ENCODE measurements at places on chromosomes 12 and 14.

GRCh38 chr12:111024205-111024801 is 103.9 kb upstream of the MYL2 start:
- DNase-seq, result no peak

DNA sequence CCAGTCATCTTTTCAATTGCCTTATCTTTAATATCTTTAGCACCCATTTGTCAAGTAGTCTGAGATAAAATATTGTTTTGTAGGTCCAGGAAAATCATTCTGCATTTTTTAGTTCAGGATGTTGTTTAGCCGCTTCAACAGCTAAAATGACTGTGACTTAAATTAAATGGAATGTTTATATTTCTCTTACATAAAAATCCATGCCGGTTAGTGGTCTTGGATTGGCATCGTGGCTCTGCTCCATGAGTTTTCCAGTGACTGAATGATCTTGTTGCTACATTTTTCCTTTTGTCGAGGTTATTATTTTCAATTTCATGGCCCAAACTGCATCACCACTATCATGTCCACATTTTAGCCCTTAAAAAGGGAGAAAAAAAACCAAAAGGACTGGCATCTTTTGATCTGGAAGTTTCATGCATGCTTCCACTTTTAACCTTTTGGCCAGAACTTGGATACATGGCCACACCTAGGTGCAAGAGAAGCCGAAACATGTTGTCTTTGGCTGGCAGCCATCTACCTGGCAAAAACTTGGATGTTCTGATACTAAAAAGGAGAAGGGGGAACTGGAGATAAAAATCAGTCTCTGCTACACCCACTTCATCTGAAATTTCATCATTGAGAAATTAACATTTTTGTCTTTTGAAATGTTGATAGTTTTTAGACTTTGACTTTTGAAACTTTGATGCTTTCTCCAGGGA is 142.4 kb downstream of the OTOGL start:
- no peak for DNase-seq

DNA sequence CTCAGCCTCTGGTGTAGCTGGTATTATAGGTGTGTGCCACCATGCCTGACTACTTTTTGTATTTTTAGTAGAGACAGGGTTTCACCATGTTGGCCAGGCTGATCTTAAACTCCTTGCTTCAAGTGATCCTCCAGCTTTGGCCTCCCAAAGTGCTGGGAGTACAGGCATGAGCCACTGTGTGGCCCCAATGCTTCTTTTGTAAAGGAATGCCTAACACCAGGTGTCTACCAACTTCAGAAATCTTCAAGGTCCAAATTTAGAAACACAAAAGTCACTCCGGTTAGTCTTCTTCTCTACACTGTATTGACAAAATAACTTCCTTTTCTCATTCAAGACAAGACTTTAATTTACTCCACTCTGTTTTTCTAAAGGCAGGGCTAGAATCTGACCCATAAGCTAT is 188.7 kb downstream of the PRKD1 start:
- DNase-seq, result no peak

DNA sequence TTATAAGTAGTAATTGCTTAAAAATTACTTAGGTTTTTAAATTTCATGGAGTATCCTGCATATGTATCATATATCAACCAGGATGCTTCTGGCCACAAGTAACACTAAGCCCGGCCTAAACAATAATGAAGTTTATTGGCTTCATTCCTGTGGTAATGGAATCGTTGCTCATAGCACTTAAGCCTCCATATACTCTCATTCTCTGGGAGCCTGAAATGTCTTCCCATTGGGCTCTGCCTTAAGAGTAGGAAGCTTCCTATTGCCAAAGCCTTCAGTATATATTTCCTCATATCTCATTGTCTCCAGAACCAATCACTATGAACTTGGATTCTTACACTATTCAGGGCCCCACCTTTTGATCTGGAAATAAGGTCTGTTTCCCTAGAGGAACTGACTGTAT is 83.8 kb upstream of the DNM1L start:
- DNase-seq, result no peak

GRCh38 chr14:105012171-105012985 is 8.5 kb downstream of the CDCA4 start:
- DNase-seq, result no peak

- peak; percentile 29 for DNase-seq
Measured at GRCh38 chr12:62438098-62438692, 28.4 kb upstream of the MON2 start.

- no peak for DNase-seq
Measured at GRCh38 chr14:71248194-71248593, 340.9 kb downstream of the PCNX1 start.

- no peak for DNase-seq
Measured at GRCh38 chr14:64190974-64191502, 103.1 kb downstream of the ESR2 start.

- DNase-seq, result peak; percentile 91
Measured at GRCh38 chr12:29317556-29318363, 63.2 kb downstream of the ERGIC2 start.

DNA sequence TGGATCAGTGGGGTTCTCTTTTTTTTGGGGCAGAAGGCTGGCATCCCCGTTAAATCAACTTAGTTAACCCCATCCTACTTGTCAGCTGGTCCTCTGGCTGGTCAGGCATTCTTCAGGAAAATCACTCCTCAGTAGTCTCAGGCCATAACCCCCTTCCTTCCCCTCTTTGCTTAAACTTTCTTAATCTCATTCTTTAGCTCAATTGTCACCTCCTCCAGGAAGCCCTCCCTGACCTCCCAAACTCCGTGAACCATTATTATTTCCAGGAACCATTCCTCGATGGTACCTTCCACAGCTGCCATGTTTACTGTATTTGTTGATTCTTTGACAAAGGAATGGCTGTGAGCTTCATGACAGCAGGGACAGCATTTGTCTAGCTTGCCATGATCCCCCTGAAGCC is 72.5 kb upstream of the FBXO21 start:
- DNase-seq, result no peak

DNA sequence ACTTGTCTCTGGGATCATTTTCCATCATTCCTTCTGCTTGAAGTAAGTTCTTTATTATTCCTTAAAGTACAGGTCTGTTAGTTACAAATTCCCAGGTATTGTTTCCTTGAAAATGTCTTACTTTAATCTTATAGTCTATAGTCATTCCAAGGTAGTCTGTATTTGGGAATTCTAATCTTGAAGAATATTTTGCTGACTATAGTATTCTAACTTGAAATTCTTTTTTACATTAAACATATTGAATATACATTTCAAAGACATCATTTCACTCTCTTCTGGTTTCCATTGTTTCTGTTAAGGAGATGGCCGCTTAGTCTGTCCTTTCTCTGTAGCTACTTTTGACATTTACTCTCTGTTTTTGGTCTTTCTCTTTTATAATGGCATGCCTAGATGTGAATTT is 399.8 kb downstream of the TMEM117 start:
- DNase-seq, result no peak

DNA sequence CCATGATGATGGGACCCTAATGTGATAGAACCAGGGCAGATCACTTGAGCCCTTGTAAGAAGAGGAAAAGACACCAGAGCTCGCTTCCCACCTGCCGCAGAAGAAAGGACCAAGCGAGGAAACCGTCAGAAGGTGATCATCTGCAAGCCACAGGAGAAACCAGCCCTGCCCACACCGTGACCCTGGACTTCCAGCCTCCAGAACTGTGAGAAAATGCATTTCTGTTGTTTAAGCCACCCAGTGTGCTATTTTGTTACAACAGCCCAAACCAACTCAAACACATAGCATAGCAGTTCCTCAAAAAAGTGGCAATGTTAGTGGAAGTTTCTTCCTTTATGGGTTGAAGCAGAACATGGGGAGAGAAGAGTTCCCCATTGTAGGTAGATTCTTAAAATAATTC is 107.9 kb upstream of the BCL2L14 start:
- no peak for DNase-seq

- DNase-seq, result no peak
Measured at GRCh38 chr14:69982220-69982839, 103.1 kb downstream of the SMOC1 start.

GRCh38 chr14:68281497-68281896 is 461.9 kb downstream of the RAD51B start:
- DNase-seq, result no peak

DNA sequence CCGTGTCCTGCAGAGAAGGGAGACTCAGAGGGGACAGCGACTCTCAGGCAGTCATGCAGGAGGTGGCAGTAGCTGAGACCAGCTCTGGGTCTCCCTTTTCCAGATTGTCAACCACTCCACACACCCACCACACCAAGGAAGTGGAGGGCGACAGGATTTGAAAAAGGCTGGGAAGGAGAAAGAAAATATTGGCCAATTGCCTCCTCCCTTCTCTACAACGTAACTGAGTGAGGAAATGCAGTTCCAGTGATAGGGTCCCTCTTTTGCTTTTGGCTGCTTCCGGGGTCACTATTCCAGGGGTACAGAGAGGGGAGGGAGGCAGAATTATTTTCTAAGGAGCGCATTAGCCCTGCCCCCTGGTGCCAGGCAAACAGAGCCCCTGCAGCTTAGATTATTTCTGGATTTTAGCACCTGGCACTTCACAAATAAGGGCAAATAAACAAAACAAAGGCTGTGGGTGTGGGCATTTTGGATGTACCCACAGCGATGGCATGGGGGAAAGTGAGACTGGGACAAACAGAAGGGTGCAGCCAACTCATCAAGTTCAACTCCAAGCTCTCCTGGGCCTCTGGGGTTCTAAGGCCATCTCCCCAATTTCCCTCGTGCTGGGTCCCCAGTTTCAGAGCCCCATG is 20.4 kb downstream of the ASB2 start:
- no peak for DNase-seq

- no peak for DNase-seq
Measured at GRCh38 chr12:5807090-5807414, 138.0 kb downstream of the ANO2 start.

DNA sequence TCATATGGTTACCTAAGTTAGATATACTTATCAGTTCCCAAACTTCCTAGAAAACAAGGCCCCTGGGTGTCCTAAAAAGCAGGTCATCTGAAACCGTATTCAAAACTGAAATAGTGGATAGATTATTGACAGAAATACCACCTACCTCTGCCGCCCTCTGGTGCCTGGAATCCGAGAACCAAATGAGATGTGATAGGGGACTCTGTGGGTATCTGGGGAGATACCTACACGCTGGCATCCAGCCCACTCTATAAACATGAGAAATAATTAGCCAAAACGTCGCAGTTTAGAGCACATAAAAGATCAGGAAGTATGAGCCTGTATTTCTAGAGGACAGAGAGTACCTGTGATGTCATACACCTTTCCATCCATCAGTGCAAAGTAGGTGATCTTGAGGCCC is 4.4 kb downstream of the ORMDL2 start:
- no peak for DNase-seq

GRCh38 chr14:23512156-23512555 is 39.4 kb downstream of the ZFHX2 start:
- peak; percentile 1 for DNase-seq

DNA sequence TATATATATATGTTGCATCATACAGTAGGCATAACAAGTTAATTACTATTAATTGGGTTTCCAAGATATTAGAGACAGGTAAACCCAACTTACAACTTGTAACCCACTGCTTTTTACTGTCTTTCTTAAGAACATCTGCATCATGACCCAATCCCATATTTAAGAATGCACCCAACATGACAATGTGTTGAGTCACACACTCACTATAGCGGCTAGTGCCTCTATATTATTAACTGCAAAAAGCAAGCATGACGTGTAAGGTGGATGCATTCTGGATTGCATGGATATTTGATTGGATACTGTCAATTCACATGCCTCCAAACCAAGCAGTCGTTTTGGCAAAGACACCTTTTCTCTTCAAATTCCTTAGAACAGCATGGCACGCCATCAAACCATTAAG is 68.2 kb downstream of the KSR2 start:
- DNase-seq, result no peak

GRCh38 chr12:101019667-101020066 is 190.4 kb downstream of the SLC5A8 start:
- DNase-seq, result no peak

DNA sequence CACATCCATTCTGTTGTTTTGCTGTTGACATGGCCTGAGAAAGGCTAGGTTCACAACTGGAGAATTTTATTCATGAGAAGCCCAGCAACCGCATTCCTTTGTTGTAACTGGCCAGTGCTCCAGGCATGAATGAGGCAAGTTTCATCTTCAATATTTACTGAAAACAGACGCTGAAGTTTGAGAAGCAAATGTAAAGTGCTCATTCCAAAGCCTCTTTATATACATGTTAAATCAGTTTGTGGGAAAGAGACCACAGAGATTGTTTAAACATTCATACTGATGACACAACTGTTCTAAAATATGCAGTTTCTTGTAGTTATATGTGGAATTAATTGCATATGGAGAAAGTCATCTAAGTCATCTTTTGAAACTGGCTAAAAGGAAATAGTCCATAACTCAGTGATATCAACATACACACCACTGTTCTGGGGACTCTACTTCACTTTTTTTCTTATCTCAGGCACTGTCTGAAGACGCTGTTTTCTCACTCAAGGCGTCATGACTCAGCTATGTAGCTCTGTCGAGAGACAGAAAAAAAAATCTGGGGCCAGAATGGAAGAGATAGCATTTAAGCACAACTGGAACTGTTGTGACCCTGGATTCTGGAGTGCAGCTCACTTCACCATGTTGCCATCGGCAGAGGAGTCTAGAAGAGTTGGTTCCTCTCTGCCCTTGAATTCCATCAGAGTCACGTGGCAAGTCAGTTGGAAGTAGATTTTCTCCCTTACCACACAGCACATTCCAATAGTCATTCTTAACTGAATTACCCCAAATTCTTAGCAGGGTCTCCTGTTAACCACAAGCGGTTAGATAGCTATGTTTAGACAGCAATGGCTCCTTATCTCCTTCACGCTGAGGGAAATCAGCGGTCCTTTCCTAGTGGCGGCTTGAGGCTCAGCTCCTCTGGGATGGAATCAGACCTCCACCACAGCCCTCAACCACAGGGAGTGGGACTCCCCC is 258.4 kb upstream of the HMGA2 start:
- DNase-seq, result no peak

- no peak for DNase-seq
Measured at GRCh38 chr14:57492859-57493258, 798 bp downstream of the CCDC198 start.

DNA sequence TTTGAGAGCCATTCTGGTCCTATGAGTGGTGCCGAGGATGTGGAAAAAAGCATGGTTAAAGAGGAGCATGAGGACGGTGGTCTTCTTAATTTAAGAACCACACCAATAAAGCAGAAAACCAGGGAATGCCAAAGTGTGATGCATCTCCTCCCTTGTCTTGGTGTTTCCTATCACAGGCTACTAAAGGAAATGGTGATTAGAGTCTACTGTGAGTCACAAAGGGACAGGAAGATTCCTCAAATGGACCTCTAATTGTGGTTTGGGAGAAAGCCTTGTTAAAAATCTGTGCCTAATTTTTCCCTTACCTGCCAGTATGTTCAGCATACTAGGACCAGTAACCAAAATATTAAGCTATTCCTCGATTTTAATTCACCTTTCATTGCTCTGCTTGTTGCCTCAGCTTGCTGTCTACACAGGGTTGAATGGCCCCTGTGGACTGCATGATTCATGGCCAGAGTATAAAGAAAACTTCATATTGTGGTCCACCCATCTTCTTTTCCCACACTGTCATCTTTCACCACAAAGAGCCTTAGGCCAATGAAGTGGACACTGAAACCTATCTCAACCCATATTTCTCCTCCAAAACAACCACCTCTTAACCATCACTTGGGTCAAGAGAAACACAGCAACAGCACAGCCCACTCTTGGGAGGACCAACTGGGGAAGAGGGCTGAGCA is 38.8 kb downstream of the DIO2 start:
- no peak for DNase-seq

- no peak for DNase-seq
Measured at GRCh38 chr12:124078800-124079199, 105.8 kb downstream of the ZNF664 start.
